ENCODE measurements at places on chromosomes 4 and X.

- DNase-seq: no peak
These were observed 55.7 kb downstream of the PPP2R2C start for GRCh38 chr4:6416518-6417286.

DNA sequence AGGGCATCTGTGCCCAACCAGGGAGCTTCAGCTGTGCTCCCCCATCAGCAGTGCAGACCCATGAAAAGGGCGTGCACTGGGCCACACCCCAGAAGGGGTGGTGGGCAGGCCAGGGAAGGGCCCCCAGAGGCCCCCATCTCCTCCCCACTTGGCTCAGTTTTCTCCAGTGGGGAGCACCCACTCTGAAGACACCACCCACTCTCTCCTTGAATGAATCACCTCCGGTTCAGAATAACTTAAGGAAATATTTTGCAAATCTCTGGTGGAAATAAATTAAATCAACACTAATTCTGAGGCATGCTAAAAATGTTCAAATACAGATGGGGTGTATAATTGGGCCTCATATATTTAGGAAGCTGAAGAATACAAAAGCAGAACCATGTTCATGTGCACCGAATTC, 41.3 kb upstream of the PPP2R2C start:
- DNase-seq: no peak

GRCh38 chrX:66654411-66654810, 15.5 kb upstream of the EDA2R start:
- no peak for DNase-seq

- DNase-seq: no peak
These were observed 756.9 kb downstream of the FAT4 start for GRCh38 chr4:126071346-126072333.

DNA sequence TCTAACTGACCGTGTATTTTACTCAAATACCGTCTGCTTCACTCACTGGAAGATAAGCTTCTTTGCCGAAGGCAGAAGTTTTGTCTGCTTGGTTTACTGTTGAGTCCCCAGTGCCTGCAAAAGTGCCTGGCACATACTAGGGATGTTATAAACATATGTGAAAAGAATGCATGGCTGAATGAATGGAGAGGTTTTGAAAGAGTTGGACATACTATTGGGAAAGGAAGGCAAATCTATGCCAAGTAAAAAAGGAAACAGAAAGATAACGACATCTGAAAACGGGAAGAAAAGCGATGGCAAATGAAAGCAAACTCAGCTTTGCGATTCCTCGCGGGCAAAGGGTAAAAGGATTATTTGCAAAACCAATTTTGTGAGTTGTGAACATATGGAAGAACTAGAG, 21.7 kb downstream of the ADGRG2 start:
- no peak for DNase-seq

DNA sequence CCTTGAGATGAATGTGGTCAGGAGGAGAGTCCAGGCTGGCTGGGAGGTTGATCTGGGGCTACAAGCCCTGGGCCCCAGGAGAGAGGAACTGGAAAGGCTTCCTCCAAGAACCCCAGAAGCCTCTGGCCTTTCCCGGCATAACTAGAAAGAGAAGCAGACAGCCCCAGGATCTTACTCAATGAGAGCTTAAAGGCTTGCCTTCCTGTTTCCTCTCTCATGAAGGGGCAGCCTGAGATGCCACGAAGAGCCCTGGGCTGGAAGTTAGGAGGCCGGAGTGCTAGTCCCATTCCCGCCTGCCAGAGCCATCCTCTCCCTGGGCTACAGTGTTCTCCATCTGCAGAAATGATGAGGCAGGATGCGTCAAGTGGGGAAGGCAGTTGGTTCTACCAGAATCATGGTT, 20.1 kb upstream of the XPNPEP2 start:
- no peak for DNase-seq

- no peak for DNase-seq
These were observed at the start of gene RXFP1 for GRCh38 chr4:158521484-158522088. RXFP1 (plus strand) TSS chr4:158521882; CDS start chr4:158521977, 95 bp downstream.

DNA sequence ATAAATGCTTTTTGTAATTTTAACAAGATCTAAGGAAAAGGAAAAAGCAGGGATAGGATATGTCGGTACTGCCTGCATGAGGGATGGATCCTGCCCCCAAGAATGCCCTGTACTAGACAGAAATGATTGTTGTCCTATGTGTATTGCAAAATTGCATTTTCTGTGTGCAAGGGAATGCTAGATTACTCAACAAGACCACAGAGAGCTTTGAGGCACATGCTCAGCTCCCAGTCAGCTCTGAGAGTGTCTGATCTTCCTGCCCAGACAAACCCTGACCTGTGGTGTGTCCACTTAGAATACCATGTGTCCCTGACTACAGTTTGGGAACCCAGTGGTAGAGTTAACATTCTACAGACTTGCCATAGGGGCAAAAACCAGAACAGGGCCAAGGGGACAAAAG, 129.2 kb upstream of the PAK3 start:
- no peak for DNase-seq

DNA sequence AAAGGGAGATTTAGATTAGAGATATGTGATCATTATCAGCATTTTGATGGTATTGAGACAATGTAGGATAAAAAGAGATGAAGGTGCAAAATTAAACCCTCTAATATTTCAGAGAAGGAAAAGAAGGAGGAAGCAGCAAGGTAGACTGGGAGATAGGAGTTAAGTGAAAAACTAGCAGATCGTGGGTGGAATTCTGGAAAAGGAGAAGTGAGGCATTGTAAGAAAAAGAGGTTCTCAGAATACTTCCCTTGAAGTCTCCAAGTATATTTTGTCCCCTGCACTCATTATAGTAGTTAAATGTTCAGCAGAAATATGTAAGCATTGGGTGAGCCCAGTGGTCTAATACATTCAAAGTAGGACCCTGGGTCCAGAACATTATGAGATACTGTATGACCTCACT, 30.3 kb downstream of the COPS4 start:
- no peak for DNase-seq

DNA sequence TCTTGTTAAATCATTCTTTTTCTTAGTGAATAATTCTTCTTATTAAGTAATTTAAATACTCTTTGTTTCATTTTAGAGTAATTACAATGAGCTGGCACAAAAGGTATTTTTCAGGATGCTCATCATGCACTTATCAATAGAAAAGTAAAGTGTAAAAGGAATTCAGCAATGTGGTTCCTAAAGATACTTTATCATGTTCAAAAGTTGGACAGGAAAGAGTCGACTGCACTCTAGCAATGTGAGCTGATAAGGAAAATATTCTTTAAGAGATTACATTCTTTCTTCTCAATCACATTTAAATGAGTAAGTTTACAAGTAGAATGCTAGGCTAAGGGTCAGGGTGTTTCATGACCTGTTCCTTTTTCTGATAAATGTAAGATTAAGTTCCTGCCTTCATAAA, 609.5 kb upstream of the FAM241A start:
- no peak for DNase-seq

GRCh38 chr4:185344743-185345538, 50.8 kb downstream of the LRP2BP start:
- DNase-seq: peak; percentile 39

DNA sequence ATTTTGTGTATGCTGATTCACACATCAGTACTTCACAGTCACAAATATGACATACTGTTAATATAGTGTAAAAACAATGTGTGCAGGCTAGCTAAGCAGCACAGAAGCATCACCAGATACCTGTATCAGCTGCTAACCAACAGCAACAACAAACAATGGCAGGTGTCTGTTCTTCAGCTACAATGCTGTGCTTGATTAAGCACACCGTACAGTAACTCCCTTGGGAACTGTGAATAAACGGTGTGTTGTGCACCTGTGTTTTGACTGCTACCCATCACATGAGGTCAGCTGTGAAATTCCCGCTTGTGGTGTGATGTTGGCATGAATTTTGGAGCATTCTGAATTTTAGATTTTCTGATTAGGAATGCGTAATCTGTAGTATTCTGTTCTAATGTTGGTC, 379.7 kb upstream of the FAT1 start:
- no peak for DNase-seq

GRCh38 chrX:153672531-153673427, 834 bp downstream of the PNCK start:
- DNase-seq: no peak

- no peak for DNase-seq
These were observed 40.2 kb downstream of the GPRIN3 start for GRCh38 chr4:89267392-89267791.

GRCh38 chrX:4964112-4964511, 1250.7 kb upstream of the PRKX start:
- no peak for DNase-seq

- DNase-seq: no peak
These were observed 27.8 kb upstream of the ALB start for GRCh38 chr4:73376251-73376650.

DNA sequence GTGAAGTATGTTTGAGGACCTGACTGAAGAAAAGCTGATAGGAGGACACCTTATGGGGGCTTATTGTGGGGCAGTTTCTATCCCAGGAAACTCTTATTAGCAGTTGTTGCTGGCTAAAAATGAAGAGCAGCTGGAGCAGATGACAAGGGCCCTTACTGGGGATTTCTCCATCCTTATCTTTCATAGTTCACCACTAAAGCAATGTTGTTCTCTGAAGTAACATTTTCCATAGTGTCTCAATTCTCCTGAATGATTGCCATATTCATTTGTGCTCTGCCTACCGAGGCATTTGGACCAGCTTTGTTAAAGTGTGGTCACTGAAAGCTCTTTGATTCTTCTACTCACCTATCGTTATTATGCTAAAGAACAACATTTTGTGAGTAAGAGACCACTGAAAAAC, 7.7 kb downstream of the ENOX2 start:
- no peak for DNase-seq

GRCh38 chrX:40207626-40208025, 109.9 kb upstream of the BCOR start:
- peak; percentile 38 for DNase-seq

DNA sequence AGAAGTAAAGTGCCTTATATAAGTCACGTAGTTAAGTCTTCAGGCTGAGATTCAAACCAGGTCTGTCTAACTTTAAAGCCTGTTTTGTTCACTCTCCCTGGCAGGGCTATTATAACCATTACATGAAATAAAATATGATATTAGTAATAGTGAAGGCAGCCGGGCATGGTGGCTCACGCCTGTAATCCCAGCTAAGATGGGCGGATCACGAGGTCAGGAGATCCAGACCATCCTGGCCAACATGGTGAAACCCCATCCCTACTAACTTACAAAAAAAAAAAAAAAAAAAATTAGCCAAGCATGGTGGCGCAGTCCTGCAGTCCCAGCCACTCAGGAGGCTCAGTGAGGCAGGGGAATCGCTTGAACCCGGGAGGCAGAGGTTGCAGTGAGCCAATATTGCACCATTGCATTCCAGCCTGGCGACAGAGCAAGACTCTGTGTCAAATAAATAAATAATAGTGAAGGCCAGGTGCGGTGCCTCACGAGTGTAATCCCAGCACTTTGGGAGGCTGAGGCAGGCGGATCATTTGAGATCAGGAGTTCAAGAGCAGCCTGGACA, 22.1 kb upstream of the SOWAHD start:
- DNase-seq: no peak

- no peak for DNase-seq
These were observed 59.4 kb upstream of the SORCS2 start for GRCh38 chr4:7132730-7133582.

DNA sequence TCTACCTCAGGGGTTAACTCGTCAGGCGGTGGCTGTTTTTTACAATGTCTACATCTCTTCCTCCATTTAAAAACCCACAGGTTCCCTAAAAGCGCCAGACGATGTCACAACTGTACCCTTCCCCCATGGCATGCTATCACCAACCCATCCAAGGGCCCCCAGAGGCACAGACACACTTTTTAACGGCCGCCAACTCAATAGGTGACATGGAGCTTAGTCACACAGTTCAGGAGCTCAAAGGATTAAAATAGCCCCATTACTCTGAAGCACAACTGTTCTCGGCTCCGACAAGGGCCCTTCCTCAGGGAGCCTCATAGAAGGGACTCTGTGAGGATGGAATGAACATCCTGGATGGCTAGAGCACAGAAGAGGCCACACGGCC, 12.4 kb downstream of the SH3KBP1 start:
- DNase-seq: peak; percentile 59

- no peak for DNase-seq
These were observed 16.5 kb upstream of the SMIM14 start for GRCh38 chr4:39655211-39655610.

GRCh38 chr4:82247629-82248028, 126.2 kb downstream of the HNRNPD start:
- no peak for DNase-seq

DNA sequence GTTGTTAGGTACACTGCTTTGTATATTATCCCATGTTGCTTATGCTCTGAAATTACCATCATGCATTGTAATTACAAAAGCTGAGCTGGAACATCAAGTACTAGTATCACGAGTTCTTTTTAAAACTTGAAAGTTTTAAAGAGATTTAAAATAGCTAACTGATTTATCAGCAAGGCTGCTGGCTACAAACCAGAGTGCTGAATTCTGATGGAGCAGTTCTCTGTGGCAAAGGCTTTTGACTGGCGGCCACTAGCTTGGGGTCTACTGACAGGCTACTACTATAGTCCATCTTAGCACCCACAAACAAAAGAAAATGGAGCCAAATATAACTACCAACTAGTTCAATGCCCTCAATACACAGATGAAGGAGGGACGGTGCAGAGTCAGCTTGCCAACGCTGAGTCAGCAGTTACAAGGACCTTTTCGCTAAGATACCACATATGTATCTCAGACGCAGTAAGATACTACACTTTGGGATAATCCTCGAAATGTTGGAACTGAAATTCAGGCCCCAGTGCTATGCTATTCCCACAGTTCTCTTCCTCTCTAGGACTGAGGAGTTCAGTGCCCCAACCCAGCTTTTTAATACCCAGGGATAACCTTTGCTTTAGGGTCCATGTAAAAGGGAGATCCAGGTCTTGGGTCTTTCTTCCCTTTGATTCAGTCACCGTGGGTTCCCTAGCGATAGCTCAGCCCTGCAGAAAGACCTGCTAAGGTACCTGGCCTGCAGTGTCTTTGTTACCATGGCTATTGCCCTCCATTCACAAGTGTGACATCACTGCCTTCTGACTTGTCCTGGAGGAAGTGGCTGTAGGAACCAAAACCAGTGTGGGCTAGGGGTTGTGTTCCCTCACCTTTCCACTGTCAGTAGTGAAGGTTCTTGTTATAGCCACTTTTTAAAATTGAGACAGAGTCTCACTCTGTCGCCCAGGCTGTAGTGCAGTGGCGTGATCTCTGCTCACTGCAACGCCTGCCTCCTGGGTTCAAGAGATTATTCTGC, 22.8 kb downstream of the MFAP3L start:
- DNase-seq: no peak

DNA sequence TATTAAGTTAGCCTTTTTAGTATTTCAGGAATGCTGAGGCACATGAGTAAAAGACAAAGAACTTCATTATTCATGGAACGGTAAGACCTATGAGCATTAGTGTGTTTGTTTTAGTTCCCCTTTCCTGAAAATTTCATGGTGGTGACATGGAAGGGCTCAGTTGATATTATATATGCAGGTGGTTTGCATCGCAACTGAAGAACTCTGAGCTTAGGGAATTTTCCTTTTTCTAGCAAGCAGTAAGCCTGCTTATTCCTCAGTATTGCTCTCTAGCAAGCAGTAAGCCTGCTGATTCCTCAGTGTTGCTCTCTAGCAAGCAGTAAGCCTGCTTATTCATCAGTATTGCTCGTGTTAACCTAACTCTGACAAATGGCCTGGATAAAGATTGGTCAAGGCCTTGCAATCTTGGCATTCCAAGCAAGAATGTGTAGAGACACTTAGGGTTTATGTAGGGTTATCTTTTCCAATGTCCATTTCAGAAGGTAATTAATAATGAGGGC, 37.7 kb upstream of the MAGEB18 start:
- DNase-seq: no peak

GRCh38 chr4:53786632-53787031, 195.3 kb upstream of the LNX1 start:
- no peak for DNase-seq

GRCh38 chr4:48954314-48954713, 31.8 kb upstream of the CWH43 start:
- DNase-seq: no peak

Measured in RKO (cell line).